Stimulated activated CD8-positive, alpha-beta memory T cell treated with anti-CD3 and anti-CD28 coated beads, Interleukin-12 subunit alpha, Interleukin-12 subunit beta, amount 100 ng/mL, for 4 hours (primary cell): ENCODE measurements at places on chromosomes 1 and 21.

DNA sequence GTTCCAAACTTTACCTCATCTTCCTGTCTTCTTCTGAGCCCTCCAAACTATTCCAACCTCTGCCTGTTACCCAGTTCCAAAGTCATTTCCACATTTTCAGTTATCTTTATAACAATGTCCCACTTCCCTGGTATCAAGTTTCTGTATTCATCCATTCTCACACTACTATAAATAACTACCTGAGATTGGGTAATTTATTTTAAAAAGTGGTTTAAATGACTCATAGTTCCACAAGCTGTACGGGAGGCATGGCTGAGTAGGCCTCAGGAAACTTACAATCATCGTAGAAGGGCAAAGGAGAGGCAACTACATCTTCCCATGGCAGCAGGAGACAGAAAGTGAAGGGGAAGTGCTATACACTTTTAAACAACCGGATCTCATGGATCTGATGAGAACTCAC lies 428.5 kb upstream of the RGS18 start:
- DNase-seq: no peak

- DNase-seq: no peak
These were observed 68.7 kb downstream of the AGPAT3 start for GRCh38 chr21:43933680-43934079.

DNA sequence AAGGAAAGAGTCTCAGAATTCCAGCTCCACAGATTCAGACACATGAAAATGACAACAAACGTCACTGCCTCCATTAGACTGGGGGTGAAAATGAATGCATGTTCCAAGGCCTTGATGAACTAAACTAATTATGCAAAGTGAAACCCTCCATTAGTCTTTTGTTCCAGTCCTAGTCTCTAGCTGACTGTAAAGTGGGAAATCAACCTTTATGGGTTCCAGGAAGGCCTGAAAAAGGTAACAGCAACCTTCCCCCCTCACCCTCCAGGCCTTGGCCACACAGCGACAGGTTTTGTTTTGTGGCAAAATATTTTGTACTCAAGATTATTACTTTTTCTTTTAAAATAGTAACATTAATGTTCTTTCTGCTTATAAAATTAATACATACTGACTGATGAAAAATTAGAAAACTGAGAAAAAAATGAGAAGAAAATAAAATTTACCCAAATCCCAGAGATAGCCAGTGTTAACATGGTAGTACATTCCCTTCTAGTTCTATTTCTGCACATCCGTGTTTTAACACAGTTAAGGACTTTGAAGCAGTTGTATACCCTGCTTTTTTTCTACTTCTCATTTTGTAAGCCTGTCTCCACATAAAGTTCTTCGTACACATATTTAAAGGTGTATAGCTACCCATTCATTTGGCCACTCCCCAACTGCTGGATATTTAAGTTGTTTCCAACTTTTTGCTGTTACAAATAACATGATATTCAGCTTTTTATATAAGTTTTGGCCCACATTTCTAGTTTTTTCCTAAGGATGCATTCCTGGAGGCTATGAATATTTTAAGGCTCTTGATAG lies 60.9 kb downstream of the CD2 start:
- no peak for DNase-seq

DNA sequence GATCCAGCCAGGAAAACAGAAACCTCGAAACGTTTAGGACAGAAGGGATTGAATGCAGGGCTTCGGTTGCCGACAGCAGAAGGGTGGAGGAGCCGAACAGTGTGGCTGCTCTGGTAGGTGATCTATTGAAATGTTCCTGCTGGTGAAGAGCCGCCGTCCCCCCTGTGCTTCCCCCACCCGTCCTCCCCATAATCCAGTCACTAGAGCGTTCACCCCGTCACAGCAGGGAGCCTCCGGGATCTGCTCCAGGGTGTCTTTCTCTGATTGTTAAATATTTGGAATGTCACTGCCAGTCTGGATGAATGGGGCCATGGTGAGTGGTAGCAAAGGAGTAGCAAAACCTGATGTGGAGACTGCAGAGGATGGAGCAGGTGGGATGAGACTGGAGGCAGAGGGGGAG lies 255.1 kb upstream of the CSF3R start:
- DNase-seq: no peak

DNA sequence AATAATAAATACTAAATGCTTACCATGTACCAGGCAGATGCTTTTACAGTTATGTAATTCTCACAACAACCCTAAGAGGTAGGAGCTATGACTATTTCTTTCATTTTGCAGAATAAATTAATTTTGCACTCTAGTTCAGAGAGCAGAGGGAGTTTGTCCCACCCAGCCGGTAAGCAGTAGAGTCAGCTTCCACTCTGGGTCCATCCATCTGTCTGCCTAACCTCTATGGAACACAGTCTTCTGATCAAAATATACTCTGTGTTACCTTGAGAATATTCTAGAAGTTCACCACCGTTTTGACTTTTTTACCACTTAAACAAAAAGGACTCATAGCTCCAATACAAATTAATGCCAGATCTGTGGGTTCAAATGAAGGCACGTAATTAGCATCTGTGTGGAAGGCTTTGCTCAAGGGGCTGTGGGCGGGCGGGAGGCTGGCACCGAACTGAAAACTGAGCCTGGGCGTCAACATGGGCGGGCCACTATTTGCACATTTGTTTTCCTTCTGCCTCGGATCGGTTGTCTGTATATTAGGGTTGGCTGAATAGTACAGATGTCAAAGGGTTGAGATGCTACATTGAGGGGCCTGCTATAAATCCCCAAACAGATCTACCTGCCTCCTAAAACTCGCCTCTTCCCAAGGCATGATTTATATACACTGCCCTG lies 33.1 kb upstream of the LMO4 start:
- no peak for DNase-seq

DNA sequence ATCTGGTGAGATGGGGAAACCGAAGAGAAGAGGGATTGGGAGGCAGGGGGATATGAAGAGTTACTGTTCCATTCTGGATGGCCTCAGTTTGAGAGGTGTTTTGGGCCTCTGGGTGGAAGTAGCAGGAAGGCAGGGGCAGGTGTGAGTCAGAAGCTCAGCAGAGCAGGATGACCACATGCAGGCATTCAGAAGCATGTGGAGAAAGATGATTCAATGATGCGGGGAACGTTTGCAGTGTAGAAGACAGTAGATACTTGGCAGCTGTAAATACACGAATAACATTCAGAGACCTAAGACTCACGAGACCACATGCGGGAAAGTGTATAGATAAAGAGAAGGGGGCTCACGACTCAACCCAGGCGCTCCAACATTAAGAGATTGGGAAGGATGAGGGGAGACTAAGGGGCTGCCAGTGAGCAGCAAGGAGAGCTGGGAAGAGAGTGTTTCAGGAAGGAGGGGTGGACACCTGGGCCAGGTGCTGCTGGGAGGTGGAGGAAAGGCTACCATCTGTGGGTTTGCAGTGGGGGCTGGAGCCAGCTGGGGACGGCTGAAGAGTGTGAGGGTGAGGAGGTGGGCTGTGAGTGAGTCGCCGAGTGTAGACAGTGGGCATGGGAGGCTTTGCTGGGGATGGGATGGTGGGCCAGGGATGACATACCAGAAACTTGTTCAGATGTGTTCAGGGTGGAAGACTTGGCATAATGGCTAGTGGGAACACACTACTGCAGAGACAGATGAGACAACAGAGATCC lies 5.8 kb upstream of the EPS8L3 start:
- DNase-seq: no peak

DNA sequence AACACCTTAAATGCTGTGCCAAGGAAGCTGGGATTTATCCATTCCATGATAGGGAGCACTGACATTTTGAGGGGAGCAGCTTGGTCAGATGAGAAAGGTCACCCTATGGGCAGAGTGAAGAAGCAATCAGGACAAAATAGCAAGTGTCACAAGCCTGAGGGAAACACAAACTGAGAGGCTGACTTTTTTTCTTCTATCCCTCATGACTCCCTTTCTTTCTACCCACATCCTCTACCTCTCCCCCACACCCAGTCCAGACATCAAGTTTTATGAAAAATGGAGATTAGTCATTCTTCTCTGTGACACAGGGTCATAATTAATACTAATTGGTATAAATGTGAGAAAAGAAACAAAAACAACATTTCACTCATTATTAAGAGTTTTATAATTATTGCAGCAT lies 103.1 kb downstream of the SLC25A24 start:
- DNase-seq: no peak

DNA sequence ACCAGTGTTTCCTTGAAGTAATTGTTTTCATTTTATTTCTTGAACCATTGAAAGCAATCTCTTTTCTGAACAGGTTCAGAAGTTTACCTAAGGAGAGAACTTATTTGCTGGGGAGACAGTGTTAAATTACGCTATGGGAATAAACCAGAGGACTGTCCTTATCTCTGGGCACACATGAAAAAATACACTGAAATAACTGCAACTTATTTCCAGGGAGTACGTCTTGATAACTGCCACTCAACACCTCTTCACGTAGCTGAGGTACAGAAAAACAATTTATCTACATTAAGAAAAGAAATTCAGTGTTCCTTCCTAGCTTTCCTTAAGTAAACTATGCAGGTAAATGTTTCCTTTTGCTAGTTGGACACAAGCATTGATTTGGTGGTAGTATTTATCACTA lies 27.4 kb downstream of the AGL start:
- DNase-seq: no peak

GRCh38 chr1:160756849-160757201 lies 17.8 kb downstream of the SLAMF7 start:
- no peak for DNase-seq

DNA sequence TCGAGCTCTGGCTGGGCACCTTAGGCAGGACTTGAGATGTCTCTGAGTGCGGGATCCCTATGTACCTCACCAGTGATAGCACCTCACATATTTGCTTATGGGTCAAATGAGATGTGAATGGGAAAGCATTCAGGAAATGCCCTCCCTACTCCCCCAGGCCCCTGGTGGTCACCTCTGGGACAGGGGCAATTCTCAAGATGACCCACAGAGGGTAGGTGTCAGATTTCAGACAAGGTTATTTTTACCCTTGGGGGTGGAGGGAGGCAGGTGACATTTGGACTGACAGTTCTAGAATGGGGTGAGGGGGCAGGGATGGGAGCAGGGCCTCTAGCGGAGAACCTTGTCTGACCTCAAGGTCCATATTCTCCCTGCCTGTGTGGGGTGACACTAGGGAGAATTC lies 27.1 kb downstream of the ACOT11 start:
- no peak for DNase-seq

GRCh38 chr1:96487971-96488370 lies 233.6 kb upstream of the PTBP2 start:
- DNase-seq: no peak
